ENCODE measurements at places on chromosomes 1 and 21.

DNA sequence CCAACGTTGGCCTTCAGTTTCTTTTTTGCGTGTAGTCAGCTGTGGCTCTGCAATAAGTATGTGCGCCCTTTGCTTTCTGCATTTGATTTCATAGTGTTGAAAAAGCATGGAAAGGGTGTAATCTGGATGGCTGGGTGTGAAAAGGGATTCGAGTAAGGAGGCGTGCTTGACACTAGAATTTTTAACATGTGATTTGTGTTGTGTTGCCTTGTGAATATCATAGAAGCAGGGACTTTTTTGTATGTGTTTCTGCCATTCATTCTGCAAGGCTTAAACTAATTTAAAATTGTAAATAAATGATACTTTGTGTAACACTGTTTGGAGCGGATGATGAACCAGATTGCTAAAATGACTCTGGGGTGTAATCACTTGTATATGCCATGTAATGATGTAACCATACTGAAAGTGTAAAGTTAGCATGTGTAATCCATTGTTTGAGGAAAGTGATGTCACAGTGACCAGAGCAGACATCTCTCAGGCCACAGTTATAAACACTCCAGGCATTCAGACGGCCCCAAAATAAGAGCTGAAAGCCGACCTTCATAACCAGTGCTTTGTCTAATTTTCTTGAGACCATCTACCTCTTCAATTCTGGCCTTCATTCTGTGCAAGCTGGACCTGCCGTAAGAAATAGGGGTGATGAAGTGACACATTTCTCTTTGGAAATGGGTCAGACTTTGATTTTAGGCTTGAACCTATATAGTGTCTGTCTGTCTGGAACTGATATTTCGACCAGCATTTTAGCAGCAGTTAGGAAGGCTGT is 618 bp downstream of the SH3BGR start:
- no peak for DNase-seq

DNA sequence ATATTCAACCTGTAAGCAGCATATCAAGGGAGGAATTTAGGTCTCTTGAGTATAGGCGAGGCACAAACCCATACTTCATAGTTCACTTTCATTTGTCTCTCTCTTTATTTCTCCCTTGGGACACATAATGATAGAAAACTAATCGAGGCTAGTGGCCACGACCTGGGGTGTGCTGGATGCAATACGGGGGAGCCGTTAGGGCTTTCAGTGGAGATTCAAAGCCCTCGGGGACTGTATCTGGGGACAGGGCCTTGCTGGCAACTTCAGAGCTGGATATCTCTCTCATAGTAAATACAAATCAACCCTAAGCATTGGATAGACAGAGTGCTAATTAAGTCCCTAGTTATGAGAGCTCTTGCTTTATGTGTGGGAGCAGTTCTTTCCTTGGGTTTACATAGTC is 36.9 kb upstream of the SLC22A15 start:
- no peak for DNase-seq

- no peak for DNase-seq
Observed at GRCh38 chr1:156901966-156902915, 8.7 kb downstream of the PEAR1 start.

DNA sequence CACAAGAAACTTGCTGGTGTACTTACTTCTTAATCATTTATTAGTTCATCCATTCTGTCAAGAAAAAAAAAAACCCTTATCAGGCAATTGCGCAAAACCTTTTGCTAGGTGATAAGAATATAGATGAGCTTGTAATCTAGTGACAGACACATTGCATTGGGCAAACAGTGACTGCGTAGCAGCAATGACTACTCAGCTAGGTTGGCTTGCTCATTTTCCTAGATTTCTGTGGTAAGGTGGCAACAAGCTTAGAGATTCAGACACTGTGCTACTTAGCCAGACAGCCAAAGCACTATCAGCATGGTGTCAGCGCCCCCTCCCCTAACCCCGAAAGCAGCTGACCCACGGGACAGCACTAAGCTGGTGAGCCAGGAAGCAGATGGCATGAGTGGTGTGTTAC is 203.1 kb downstream of the BARHL2 start:
- no peak for DNase-seq

DNA sequence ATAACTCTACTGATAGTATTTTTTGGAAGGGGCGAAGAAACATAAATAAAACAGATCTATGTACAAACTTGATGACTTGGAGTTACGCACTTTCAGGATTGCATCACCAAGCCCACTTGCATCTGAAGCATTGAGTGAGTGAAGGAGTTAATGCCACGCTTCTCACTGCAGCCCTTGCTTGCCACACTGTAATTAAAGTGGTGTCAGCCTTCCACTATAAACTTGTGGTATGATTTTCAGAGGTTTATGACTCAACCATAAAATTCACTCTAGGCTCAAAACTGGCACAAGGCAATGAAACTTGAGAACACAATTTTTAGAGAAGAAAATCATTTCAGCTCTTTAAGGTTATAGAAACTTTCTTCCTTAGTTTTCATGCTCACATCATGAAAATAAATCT is 93.9 kb upstream of the PRMT6 start:
- DNase-seq, result no peak
